ENCODE measurements at places on chromosomes 2 and 18.

DNA sequence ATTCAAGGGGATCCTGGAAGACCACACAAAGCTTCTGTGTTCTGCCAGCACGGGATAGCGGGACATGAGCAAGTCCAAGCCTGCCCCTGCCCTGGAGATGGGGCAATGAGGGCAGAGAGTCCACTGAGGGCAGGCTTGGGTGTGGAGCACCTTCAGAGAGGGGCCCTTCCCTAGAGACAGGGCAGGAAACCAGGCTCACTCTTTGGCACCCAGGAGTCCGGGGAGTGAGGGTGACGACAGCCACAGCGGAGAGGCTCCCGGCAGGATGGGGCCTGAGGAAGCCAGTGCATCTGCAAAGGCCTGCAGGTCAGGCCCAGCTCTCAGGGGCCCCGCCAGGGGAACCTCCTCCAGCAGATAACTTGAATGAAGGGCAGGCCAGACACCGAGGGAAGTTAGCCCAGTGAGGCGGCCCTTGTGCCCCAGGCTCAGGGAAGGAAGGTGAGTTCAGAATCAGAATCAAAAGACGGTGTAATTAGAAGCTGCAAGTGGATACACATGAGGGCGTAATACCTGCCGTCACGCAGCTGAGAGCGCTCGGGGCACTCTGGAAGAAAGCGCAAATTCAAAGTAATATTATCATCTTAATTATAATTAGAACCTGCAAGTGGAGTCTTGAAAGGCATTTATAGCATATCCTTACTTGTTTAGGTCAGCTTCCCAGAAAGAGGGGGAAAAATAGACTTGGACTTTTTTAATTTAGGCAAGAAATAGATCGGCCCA is 142.6 kb upstream of the LGALSL start:
- DNase-seq = no peak

DNA sequence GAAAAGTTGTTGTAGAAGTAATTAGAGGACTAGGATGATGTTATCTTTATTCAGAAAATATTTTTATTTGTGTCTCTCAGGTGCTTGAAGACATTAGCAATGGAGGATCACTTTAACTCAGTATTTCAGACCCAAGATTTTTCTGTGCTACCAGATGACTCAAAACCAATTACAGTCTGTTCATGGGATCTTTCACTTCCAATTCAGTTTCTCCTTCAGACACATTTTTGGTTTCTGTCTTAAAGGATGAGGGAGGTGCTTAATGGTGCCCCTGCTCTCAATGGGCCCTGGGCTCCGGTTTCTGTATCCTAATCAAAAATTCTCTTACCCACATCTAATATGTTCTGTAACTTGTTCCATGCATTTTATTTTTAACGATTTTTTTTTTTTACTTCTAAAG is 53.7 kb upstream of the HDAC4 start:
- DNase-seq = no peak

DNA sequence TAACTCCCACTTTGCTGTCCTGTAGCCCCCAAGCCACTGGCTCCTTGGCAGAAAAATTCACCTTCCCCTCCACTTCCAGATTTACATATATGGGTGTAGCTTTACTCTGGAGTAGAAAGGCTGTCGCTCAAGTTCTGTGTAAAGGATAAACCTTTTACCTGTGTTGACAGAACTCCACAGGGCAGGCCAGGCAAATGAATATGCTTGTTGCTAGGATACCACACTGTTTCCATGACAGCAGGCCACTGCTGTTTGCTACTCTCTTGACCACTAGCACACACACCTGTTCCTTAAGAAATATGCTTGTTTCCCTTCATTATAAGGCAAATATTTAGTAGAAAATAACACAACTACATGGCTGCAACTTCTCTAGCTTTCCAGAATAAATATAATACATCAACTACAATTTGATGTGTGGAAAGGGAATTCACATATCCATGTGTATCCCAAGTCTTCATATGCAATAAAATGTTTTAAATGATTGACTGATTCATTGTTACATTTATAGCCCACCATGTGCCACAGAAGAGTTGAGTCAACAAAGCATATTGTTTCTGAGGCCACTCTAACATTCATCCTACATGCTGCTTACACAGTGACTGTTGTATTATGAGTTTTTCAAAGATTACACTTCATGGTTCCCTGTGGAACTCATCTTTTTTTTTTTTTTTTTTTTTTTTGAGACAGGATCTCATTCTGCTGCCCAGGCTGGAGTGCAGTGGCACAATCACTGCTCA is 56.2 kb upstream of the ROCK1 start:
- DNase-seq = no peak

GRCh38 chr18:48775372-48776155 is 175.2 kb downstream of the SMAD7 start:
- no peak for DNase-seq

DNA sequence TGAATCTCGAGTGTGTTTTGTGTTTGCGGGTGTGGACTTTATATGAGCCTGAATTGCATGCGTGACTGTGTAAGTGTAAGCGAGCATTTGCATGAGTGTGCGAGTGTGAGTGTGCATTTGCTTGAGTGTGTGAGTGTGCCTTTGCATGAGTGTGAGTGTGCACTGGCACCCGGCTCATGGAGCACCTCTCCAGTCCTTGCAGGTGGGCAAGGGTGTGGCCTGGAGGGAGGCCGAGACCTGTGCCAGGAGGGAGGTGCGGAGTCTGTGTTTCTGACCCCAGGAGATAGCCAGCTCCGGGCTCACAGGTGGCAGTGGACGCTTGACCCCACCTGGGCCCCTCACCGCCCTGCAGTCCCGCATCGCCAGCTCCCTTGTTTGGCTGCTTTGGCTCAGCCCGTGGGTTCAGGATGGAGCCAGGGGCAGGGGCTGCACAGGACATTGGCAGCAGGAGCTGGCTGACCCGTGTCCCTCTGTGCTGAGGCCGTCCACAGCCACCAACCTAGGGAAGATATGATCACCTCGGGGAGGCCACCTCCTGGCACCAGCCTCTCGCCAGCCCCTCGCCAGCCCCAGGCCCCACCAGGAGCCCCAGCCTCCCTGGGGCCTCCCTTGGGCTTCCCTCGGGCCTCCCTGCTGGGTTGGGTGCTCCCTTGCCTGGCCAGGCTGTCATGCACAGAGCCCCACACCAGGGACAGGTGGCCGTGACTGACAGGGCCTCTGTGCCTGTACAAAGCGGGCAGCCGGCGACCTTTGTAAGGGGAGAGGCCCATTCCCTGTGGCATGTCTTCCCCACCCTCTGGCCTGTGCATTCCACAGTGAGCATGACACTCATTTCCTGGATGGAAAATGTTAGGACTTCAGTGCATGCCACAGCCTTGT is 81.6 kb downstream of the PTGR3 start:
- DNase-seq = no peak

DNA sequence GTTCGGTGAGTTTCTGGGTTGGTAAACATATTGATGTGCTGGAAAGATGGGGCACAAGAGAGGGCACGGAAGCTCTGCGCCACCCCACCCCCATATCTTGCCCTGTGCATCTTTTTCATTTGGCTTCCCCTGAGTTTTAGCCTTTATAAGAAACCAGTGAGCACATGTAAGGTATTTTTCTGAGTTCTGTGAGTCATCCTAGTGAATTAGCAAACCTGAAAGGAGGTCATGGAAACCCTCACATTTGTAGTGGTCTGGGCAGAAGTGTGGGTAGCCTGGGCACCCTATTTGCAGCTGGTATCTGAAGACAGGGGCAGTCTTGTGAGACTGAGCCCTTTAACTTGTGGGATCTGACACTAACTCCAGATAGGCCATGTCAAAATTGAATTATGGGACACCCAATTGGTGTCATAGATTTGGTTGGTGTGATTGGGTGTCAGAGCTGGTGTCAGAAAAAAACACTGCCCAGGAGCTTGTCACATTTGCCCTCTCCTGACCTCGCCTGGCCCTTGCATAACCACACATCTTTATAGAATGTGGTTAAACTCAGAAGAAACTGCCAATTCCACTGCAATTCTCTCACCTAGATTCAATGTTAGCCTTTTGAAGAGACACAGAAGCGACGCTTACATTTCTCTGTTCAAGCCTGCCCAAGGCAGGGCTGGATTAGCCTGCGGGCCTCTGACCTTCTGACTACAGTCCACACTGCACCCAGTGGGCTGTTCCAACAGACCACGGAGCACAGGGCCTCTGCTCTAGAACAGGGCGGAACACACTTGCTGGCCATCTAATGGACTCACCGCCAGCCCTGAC is 12.0 kb upstream of the GALM start:
- no peak for DNase-seq

GRCh38 chr18:48826806-48827205 is 124.0 kb downstream of the SMAD7 start:
- DNase-seq = no peak

DNA sequence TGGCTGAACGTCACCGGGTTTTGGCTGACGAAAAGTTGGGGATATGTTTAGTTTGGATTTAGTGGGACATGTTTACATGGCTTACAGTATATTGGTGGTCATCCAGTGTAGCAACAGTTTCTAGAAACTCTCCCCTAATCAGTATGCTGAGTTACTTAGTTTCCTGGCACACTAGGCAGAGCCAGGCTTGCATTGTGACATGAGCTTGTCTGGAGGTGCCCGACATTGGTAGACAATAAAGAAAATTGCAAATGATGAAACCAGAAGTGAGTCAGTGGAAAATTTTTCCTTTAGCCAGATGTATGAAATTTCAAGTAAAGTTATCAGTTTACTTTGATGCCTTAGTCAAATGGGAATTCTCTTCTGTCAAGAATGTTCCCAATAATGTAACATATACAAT is 276.1 kb downstream of the RDH14 start:
- DNase-seq = no peak

- no peak for DNase-seq
Observed at GRCh38 chr2:20175931-20176330, 49.0 kb downstream of the SDC1 start.

DNA sequence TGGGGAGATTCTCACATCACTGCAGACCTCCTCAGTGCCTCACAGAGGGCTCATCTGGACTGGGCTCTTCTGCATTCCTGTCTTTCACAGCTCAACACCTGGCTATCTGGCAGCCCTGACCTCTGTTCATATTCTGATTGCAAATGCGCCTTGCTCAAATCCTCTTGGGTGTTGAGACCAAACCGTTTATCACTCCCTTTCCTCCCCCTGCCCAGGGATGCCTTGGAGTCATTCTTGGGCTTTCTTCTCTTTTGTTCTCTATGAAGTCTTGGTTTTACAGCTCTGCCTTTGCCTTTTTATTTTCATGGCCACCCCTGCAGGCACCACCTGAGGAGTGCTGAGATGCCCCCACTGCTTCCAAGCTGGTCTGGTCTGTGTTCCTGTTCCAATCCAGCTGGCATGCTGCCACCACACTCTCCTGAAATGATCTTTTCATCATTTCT is 26.3 kb downstream of the TUBB6 start:
- no peak for DNase-seq

GRCh38 chr2:101185656-101186055 is 34.5 kb upstream of the TBC1D8 start:
- no peak for DNase-seq

DNA sequence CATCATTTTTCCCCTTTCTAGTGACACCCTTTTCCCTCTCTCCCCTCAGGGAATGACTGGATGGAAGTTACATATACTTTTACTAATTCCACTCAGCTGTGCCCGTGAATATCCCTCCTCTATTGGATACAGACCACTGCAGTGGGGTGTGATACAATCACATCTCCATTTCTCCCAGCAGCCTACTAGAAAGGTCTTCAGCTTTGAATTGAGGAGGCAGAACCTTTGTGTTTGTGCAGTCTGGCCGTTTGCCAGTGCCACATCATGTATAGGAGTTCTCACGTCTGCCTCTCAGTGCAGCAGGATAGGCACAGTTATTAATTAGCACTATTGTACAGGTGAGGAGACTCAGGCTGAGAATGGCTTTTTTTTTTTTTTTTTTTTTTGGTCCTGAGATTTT is 16.4 kb downstream of the TNFRSF11A start:
- no peak for DNase-seq
